GM03348 (cell line): ENCODE measurements at places on chromosomes 5 and 9.
A peak's percentile ranks its signal among the peaks of the same experiment; 100 is the strongest.

GRCh38 chr5:151093476-151093889, 12.6 kb upstream of the TNIP1 start:
- peak; percentile 86 for DNase-seq

GRCh38 chr9:75967556-75967955, 77.1 kb downstream of the PCSK5 start:
- no peak for DNase-seq

DNA sequence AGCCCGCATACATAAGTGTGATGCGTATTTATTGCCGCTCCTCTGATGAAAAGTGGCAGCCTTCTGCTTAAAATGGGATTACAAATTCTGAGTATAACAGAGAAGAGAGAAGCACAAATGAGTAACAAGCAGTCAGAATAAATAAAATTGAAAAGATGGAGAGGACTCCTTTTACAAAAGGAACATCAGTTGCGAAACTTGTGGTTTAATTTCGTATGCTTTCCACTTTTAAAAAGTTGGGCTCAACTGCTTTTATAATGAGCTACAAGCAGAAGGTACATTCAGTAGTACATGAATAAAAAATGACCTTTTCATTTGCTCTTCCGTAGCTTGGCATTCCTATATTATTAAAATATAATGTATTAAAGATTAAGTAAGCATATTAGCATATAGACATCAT, 320.0 kb downstream of the FBXL17 start:
- DNase-seq, result peak; percentile 21

DNA sequence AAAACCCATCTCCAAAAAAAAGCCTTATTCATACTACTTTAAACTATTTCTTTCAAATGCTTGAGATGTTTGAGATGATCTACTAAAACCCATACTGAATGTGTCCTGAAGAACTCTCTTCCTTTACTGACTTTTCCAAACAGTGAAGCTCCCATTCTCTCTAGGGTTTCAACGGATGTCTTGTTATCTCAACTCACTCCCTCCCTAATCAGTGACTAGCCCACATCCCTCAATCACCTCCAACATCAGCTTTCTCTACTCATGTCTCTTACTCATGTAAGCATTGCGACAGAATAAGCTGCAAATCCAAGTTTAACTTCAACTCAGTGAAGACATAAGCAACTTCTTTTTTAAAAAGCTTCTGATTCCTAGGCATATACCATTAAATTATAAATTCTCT, 42.1 kb downstream of the WDR41 start:
- no peak for DNase-seq

DNA sequence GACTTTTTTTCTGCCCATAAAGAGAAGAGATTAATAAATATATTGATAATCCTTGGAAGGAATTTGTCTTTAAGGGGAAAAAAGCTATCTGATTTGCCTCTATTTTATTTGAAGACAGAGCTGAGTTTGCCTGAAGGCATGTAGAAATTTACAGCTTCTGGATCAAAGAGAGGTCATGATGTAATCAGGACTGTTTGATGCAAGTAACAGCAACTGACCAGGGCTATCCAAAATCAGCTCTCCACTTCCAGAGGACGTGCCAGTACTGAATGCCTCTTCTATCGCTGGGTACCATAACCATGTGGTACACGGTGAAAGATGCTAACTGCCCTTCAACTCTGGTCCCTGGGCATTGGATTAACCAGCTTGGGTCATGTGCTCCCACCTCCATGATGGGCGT, 90.6 kb downstream of the ZFAND5 start:
- DNase-seq, result no peak

GRCh38 chr5:157993201-157993600, 134.3 kb upstream of the CLINT1 start:
- no peak for DNase-seq

DNA sequence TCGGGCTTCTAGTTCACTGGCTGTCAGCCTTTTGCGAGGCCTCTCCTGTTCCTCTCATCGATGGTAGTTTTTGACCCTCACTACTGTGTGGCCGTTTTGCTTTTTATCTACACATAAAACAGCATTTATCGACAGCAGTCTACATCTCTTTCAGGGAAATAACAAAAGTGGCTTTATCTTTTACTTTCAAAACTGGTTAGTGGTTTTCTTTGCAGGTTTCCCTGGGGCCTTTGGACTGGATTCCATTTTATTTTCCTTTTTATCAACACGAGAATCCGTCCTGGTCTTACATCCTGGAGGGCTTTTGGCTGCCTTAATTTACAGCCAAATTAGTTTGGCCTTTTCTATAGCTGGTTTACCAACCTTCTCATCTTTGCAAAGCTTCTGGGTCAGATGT, 793 bp upstream of the PKD2L2 start:
- no peak for DNase-seq

DNA sequence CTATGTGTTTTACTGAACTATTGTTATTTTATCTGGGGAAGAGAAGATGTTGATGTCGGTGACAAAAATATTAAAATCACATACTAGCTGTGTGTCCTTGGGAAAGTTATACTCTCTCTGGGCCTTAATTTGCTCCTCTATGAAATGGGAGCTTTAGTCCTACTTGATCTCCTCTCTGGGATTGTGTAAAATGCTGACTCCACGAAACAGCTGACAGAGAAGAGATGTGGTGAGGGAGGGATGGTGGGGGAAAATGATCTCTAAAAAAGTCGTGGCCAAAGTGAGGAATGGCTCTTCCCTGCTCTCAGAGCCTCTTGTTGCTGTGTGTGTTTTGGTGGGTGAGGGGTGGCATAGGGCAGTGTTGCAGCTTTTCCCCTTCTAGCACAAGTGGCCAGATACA, 173.7 kb downstream of the MELK start:
- DNase-seq, result no peak

DNA sequence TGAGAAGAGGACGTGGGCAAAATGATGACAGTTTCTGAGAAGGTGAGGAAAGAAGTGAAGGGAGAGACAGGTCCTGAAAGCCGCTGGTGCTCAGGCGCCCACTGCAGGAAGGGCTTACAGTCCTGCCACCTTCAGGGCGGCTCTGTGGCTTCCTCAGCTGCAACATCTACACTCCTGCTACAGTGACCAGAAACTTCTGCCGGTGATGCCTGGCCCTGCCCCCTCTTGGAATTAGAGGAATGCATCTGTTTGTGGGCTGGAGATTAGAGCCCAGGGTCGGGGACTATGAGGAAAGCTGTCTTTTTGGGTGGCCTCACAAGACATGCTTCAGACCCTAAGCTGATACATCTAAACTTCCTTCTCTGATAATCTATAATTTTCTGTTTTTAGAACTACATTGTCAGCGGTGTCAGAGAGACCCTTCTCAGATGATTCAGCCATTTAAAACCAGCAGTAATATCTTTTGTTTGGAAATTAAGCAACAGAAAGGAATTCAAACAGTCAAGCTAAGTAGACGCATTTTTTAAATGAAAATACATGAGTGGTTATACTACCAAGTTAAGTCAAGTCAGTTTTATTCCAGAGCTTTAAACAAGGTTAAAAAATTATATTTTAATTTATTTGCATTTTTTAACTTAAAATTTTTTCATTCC, 30.4 kb downstream of the PRDM6 start:
- DNase-seq, result peak; percentile 78

DNA sequence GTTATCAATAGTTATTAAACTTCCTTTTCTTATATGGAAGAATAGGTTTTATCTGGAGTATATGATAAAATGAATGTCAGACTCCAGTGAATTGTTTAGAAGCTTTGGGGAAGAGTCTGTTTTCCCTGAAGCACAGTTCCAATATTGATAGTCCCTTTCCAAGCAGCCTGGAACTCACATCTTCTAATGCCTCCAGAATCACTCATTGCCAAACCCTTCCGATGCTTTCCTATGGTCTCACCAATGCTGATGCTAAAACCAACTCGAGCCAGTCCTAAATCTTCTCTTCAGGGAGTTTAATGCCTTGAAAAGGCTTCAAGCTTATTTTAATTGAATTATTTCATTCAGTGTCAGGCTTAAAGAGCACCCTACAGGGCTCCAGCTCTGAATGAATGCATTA, 121.2 kb downstream of the PTTG1 start:
- no peak for DNase-seq
